ENCODE measurements at places on chromosomes 7 and 10. TPM values are rescaled to one million over a fixed set of nuclear protein-coding genes. Genes with fewer than 3 reads are reported as not detected.

ARL4A gene
- 13.9 TPM for total RNA-seq

SAMD9L gene
- 5.9 TPM for total RNA-seq

NUDT5 gene
- 24.3 TPM for total RNA-seq

OPN4 gene
- 0.12 TPM for total RNA-seq

ASZ1 gene
- total RNA-seq = not detected

SLC13A1 gene
- not detected for total RNA-seq

INSYN2A gene
- total RNA-seq = not detected

OSBPL3 gene
- 8.8 TPM for total RNA-seq

CCL24 gene
- total RNA-seq = 0.56 TPM

NRAP gene
- 327 TPM for total RNA-seq

SPDYE16 gene
- 0.12 TPM for total RNA-seq

IL15RA gene
- 15.7 TPM for total RNA-seq

ERV3-1 gene
- 17.0 TPM for total RNA-seq

All from left cardiac atrium (tissue), 4 donors.